T follicular helper cell (primary cell): ENCODE measurements at places on chromosomes 11 and 22.

DNA sequence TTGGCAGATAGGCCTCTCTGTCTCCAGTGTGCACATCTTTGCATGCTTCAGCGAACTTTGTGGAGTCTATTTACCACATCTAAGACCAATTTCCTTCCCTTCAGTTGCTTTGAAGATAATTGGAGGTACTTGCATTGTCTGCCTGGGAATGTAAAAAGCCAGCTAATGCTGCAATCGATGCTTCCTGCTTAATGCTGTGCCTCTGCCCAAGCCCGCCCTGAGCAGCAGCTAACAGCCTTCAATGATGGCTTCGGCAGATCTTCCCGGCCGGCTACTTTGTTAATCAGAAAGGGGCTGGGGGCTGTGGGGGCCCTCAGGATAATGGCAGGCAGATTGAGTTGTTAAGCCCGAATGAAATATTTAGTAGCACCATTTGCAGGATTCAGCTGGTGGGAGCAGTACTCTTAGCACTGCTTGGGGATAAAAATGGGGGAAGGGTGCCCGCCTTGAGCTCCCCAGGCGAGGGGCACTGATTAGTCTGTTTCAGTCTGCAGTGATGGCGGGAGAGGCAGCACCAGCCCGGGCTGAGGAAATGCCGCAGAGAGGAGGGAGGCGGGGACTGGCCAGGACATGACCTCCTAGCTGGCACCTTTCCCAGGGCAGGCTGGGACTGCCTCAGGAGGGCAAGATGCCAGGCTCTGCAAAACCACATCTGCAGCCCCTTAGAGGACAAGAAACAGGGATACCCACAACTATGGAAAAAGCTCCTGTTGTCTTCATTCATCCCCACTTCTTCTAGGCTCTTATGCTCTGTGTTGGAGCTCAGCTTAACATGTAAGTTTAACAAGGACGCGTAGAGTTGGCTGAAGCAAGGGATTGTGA, 460.0 kb downstream of the BUD13 start:
- no peak for DNase-seq

DNA sequence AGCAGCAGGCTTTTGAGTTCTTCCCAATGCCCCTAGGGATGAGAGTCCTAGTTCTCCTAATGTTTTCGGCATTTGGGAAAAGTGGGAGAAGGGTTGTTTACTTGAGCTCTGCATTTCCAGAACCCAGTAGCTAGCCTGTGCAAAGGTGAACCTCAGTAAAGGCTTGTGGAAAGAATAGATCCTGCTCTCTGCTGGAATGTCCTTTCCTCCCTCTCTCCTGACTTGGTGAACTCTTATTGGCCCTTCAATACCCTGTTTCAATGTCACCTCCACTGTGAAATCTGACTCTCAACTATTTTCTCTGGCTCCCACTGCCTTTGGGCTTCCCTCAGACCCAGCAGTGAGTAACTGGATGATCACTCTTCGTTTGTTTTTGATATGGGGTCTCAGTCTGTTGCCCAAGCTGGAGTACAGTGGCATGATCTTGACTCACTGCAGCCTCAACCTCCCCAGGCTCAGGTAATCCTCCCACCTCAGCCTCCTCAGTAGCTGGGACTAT, 2.4 kb upstream of the UVRAG start:
- no peak for DNase-seq

DNA sequence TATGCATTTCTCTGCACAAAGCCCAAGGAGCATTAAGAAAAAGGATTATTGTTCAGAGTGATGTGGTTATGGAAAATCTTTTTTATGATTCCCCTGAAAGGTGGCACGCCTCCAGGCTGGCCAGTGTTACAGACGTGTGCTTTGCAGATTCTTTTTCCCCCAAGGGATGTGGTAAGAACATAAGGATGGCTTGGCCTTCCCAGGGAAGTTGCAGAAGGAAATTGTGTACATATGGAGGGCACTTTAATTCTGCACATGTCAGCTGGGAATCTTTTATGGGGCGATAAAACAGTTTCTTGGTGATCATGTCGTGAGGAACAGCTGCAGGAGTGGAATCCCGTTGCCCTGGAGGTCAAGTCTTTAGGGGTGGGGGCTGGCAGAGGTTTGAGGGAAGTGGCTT, 9.7 kb downstream of the SMARCB1 start:
- DNase-seq: no peak

DNA sequence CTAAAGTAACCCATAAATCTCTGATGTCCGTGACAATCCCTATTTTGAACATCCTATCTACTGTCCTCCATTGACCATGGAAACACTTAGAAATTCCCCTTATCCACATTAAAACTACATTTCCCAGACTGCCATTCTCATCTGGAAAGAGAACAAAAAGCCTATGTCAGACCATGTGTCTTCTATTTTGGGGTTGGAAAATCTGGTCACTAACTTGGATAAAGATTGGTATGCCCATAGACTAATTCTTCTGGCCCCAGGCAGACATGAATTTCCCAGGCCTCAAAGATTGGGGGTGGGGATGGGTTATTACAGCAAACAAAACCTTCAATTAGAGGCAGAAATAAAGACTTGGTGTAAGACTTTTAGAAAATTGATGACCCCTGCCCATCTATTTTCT, 30.9 kb upstream of the CREB3L1 start:
- DNase-seq: no peak

GRCh38 chr11:64762277-64762673, 2.5 kb upstream of the PYGM start:
- DNase-seq: no peak

DNA sequence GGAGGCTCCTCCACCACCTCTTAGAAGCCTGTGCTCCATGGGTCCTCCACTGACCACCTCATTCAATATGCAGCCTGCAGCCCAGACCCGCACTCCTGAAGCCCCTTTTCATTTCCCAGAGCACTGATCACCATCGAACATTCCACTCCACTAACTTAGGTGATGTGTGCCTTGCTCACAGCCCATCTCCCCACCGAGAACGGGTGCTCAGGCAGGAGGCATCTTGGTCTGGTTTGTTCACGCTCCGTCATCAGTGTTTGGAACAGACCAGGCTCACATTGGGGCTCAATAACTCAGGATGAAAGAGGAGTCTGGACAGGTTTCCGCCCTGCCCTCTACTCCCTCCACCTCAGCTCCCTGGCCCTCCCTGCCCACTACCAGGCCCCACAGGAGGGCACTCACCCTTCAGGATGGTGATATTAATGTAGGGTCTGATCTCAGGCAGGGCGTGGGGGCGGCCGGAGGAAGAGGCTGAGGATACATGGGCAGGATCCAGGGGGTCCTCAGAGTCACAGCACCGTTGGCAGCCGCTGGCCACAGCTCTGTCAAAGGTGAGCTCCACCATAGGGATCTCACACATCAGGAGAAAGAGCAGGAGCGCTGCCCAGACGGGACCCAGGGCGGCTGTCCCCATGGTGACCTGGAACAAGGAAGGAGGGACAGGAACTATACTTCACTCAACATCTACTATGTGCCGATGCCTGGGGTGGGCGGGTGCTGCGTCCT, 3.1 kb downstream of the C1QTNF6 start:
- DNase-seq: no peak

DNA sequence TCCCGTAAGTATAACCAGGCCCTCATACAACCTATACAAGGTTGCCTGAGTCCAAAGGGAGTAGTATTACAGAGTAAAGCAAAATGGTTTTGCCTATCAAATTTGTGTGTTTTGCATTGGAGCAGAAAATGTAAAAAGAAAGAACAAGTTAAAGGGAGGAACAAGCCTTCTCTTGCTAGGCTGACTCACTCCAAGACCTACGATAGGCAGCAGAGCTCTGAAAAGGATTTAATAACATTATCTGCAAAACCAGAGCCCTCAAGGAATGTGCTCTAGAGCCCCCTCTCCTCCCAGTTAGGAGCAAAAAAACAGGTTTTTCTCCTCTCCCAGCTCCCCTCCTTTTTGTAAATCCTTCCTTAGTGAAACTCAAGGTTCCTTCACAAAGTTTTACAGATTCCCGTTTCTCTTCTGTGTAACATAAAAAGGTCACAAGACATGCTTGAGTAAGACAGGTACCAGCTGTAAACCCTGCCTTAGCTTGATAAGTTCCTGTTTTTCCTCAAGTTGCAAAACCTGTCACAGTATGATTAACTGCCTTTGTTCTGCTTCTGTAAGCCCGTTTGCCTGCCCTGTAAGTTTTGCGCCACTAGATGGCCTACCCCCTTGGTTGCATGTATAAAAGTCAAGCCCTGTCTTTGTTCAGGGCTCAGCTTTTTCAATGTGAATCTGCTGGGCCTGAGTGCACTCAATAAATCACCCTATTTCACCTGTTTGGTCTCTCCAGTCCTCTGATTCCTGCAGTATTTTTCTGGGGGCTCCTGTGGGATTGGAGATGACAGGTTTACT, 498.2 kb downstream of the KCNA4 start:
- DNase-seq: no peak

DNA sequence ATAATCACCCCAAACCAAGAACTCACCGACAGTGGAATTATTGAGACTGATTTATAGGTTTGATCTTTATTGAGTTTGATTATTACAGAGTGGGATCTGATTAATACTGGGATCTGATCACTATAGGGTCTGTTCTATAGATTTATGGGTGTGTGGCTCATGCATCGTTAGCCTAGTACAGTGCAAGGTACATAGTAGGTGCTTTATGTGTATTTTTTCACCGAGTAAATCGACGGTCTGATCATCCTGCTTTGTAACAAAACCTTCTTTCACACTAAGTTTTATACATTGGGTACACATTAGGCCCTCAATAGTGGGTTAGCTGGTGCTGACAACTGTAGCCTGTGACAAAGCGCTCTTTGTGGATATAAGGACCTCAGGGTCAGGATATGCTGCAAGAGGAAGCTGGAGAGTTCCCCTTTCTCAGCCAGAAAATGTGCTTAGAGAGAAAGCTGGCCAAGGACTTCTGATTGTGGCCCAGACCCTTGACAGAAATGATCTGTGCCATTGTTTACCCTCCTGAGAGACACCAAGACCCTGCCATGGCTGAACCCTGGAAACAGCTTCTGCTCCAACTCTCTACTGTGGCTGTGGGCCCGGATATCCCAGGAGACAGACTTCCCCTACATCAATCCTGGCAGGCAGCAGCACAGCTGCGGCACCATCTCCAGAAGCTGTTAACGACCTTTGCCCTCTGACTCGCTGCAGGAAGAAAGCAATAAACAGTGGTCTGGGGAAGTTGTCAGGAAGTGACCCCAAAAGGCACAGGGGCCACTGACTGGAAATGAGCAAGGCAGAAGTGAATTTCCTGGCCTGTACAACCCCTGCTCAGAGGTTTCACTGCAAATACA, 16.1 kb upstream of the TPP1 start:
- DNase-seq: no peak

- DNase-seq: no peak
These were observed 46.0 kb downstream of the PRCP start for GRCh38 chr11:82854242-82854641.

GRCh38 chr22:37627121-37627520, 12.3 kb upstream of the SH3BP1 start:
- no peak for DNase-seq

- DNase-seq: peak; percentile 5
These were observed 11.7 kb upstream of the GLYATL1 start for GRCh38 chr11:58927393-58928106.
